Esophagus muscularis mucosa (tissue), 4 donors: ENCODE measurements at places on chromosomes 12 and 14.

DNA sequence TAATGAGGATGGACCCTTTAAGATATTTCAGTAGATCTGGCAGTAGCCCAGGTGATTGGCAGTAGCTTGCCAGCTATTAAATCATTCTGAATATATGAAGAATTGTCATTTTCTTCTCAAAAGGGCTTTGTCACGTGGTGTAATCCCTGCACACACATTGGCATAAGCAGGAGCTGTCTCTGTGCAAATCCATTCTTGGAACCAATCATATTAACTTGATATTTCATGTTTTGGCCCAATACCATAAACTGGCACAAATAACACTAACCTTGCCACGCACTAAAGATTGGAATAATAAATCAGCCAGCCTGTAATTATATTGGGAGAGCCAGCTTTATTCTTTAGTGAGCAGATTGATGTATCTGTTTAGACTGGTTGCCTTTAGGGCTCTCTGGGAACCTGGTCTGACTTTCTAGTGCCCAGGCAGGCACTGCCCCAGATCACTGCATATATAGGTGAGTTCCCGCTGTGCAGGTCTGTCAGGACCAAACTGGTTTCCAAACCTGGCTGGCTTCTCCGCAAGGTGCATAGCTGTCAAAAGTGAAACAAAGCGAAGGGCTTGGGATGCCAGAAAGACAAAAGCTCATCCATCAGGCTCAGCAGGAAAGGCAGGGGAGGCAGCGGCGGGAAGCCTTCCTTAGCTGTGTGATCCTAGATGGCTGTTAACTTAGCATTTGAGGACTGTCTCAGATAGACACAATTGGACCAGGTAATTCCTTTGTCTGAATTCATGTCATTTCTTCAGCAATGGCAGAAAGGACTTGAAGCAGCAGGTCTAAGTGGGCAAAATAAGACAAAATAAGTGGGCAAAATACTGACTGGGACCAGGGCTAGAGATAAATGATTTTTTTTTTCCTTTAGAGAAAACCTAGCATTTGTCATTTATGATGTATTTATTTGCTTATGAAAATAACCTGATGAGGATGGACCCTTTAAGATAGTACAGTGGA lies 128.8 kb upstream of the DYRK2 start:
- DNase-seq: no peak

DNA sequence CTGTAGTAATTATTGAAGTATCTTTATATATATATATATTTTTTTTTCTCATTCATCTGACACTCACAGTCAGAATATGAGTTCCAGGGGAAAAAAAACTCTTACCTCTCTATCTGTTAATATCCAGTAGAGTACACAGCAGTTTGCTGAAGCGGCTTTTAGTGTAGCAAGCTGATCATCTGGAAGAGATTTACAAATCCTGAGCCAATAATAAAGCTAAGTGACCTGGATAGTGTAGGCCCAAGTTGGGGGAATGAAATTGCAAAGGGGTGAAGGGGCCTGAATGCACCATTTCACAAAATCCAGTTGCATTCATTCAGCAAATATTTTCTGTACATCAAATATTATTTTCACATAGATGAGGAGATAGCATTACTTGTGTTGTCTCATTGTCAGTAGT lies 234.6 kb upstream of the FLRT2 start:
- DNase-seq: no peak

DNA sequence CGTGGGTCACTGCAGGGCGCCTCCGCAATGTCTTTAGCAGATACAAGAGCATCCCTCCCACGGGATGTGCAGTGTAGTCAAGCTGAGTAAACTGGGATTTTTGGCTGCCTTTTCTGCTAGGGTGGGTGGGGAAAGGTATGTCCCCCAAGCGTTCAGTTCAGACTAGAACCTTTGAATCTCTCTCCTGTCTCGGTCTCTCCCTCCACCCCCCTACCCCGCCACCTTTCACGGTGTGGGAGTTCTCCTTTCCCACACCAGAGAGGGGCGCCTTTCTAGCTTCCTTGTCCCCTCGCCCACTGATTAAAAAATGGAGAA lies 525 bp upstream of the FAR2 start:
- DNase-seq: no peak

DNA sequence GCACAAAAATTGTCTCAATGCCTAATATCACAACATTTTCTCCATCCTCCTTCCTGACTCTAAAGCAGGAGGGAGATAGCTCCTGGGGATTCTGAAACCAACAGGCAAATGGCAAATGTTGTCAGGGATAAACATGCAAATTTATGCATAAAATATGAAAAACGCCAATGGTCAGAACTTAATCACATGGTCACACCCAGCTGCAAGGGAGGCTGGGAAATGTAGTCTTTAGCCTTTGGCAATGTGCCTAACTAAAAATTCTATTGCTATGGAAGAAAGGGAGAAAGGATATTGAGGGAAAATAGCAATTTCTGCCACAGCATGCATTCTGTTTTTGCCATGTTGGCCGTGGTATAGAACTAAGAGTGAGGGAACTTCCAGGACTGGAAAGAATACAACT lies 11.7 kb upstream of the OASL start:
- DNase-seq: no peak

DNA sequence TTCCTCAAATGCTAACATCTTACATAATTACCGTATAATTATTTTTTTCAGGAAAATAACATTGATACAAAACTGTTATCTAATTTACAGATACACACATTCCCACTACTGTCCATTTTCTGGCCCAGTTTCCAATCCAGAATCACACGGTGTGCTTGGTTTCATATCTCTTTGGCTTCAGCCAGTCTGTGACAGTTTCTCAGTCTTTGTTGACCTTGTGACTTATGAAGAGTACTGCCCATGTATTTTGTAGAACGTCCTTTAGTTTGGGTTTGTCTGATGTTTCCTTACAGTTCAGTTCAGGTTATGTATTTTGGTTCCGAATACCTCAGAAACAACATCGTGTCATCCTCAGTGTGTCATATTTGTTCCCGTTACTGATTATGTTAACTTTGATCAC lies 16.2 kb downstream of the RXYLT1 start:
- no peak for DNase-seq

- no peak for DNase-seq
Observed at GRCh38 chr12:107014055-107014454, 27.1 kb upstream of the MTERF2 start.

- DNase-seq: no peak
Observed at GRCh38 chr14:85533023-85533860, 3.3 kb downstream of the FLRT2 start.

DNA sequence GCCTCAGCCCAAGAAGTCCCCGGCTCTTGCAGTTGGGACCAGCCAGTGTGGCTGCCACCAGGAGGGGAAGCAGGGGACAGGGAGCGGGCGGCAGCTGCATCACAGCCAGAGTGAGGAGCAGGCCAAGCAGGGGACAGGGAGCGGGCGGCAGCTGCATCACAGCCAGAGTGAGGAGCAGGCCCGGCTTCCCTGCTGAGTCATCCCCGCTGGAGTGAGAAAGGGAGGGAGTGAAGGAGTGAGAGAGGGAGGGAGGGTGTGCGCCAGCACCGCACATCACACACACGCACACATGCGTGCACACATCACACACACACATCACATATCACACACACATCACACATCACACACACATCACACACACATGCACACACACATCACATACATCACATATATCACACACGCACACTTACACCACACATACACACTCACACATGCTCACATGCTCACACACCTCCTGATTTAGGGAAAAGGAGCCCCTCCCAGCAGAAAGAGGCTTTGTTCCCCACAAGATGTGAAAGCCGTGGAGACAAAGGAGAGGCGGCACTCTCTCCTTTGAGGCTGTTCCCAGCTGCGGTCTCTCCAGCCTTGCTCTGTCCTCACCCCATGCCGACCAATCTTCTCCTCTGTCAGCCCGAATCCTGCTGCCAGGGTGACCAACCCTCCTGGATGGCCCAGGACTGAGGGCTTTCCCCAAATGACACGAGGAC lies 16.7 kb upstream of the ZDHHC22 start:
- no peak for DNase-seq

- no peak for DNase-seq
Observed at GRCh38 chr12:99055299-99055698, 410.2 kb downstream of the APAF1 start.

DNA sequence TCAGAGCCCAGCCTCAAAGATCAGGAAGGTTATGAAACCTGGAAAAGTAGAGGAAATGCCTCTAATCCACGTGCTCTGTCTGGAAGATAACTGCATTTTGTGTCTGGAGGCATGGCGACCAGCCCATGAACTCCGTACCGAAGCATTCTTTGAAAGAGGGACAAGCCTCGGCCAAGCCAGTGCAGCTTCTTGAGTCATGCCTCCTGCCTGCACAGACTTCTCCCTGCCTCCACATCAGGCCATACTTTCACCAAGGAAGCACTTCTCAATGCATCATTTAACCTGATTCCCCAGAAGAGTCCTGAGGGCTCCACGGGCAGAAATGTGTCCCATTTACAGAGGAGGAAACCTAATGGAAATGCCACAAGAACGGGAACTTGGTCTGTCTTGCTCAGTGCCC lies 3.4 kb downstream of the ACTN1 start:
- DNase-seq: no peak

DNA sequence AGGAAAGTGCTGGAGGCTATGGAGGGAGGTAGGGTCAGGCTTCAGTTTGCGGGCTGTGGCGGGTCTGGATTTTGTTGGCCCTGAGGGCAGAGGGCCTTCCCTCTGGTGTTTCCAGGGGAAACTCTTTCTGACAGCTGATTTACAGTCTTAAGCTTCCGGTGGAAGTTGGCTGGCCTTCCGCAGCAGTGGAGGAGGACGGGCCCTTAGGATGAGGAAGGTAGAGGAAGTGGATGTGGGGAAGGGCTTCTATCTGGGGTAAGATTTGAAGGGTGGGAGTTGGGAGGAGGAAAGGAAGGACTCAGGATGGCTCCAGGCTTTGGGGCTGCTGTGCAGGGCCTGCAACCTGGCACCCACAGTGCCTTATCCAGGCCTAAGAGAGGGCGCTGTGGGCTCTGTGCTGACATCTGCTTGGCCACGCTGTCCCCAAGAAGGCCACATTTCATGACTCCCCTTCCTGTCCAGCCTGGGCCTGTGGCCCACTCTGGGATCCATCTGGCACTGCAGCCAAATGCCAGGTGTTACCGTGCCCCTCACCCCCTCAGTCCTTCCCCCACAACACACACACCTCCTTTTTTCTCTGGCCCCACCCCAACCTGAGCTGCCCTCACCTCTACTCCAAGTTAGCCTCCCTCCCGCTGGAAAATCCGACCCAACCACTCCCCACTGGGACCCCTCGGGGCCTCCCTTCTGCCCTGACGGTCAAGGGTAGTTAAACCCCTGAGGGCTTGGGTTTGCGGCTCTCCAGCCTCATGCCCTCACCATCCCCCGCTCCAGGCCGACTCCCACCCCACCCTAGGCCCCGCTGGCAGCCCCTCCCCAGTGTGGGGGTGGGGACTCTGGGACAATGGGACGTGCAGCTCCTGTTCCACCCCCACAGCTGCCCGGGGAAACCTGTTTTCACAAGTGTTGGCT lies 7.7 kb upstream of the PPP1R13B start:
- no peak for DNase-seq

DNA sequence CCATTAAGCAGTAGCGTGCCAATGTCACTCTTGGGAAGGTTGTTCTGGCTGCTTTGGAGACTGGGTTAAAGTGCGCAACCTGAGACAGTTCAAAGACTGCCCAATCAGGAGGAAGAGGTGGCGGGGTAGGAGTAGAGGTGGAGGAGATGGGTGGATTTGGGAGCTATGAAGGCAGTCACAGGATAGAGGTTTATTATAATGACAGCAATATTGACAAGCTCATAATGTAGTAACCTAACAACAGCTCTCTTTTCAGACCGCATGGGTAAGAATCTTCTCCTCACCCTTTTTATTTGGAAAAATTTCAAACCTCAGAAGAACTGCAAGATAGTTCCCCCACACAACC lies 5.3 kb upstream of the PSMD9 start:
- DNase-seq: no peak

GRCh38 chr12:12839873-12840579 lies 26.9 kb downstream of the DDX47 start:
- DNase-seq: no peak

DNA sequence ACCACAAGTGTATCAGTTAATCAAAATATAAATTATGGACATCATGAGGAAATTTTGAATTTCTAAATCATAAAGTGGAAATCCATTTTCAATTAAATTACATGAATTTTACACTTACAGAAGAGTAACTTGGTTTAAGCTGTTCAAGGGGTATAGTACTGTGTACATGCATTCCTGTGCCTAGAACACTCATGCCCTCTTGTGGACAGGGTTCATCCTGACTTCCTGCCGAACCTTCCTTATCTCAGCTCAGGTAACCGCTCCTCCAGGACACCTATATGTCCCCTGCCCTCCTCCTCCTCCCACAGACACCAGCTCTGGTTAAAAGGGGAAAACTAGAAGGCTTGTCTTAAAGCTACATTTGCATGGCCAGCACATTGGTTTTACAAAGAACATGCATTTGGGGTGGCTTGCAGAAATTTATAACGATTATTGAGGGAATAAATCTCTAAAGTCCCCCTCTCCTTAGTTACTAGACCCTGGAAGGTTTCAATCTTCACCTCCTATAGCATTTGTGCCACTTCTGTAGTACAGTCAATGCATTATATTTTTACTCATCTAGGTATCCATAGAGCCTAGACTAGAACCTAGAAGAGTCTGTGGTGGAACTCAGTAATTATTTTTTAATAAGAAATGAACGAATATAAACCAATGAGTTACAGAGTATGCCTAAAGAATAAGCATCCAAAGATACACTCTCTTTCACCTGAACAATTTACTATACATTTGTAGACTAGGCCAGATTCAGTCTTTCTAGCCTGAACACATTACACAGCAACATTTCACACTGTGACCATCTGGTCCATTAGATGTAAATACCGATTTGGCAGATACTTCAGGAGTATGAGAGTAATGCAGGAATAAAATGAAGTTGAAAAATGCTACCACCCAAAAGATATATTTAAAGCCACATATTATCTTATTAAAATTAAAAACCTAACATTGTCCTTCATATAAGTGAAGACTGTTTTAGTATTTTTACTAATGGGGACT lies 345.6 kb downstream of the PAWR start:
- no peak for DNase-seq

DNA sequence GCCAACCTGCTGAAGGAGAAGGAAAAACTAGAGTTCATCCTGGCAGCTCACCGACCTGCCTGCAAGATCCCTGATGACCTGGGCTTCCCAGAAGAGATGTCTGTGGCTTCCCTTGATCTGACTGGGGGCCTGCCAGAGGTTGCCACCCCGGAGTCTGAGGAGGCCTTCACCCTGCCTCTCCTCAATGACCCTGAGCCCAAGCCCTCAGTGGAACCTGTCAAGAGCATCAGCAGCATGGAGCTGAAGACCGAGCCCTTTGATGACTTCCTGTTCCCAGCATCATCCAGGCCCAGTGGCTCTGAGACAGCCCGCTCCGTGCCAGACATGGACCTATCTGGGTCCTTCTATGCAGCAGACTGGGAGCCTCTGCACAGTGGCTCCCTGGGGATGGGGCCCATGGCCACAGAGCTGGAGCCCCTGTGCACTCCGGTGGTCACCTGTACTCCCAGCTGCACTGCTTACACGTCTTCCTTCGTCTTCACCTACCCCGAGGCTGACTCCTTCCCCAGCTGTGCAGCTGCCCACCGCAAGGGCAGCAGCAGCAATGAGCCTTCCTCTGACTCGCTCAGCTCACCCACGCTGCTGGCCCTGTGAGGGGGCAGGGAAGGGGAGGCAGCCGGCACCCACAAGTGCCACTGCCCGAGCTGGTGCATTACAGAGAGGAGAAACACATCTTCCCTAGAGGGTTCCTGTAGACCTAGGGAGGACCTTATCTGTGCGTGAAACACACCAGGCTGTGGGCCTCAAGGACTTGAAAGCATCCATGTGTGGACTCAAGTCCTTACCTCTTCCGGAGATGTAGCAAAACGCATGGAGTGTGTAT lies 2.4 kb downstream of the FOS start:
- DNase-seq: no peak
